ENCODE measurements at places on chromosomes 1 and 21.

DNA sequence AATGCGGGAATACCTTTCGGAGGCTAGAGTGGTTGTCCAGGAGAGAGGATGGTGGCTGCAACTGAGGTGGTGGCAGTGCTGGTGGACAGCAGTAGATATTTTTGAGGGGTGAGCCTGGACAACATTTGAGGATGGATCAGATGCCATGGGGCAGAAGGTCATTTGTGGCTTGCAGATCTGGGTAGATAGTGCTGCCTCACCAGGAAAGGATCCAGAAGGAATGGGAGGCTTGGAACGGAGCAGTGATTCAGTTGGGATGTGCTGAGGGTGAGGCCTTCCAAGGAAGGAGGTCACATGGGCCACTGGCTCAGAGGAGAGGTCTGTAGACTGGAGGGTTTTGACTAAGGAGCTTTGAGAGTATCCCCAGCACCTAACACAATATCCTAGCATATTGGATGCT lies 110.8 kb upstream of the KAZN start:
- DNase-seq, result no peak

DNA sequence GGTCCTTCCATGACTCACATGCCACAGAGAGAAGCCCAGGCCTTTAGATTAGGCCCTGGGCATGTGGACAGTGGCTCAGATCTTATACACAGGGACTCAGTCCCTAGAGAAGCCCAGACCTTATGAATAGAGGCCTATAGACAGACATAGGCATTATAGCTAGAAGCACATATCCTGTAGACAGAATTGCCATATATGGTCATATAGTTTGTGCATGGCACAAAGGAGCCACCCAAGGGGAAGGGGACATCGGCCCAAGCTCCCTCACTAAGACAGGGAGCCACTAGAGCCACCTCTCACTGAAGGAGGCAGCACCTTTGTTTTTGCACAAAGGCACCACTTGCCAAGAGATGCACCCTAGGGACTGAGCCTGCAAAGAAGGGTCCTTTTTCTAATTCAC lies 2.3 kb upstream of the EFNA3 start:
- no peak for DNase-seq

DNA sequence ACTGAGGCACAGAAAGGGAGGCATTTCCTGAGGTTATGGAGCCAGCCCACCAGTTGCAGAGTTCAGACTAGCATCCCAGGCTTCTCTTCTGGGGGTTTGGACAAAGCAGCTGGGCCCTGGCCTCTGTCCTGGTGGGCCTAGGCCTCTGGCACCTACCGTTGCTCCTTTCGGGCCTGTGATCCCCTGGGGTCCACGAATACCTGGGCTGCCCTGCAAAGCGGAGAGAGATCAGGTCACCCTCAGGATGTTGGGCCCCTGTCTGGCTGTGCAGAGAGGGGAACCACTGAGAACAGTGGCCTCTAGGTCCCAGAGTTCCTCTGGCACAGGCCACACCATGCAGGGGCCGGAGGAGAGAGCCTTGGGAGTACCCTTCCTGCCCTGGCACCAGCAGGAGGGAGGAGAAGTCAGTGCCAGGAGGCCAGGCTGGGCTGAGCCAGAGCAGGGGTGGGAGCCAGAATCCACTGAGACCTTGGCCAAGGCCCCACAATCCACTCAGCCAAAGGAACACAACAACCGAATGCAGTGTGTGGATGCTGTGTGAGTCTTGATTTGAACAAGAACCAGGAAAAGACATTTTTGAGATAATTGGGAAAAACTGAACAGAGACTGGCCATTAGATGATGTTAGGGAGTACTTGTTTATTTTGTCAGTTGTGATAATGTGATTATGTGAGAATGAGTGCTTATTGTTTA lies 8.9 kb downstream of the COL9A2 start:
- peak; percentile 39 for DNase-seq

GRCh38 chr1:167332503-167332902 lies 111.8 kb downstream of the POU2F1 start:
- DNase-seq, result no peak

GRCh38 chr1:86472767-86473166 lies 4.0 kb downstream of the CLCA1 start:
- no peak for DNase-seq

GRCh38 chr1:76480827-76481226 lies 386.5 kb upstream of the ST6GALNAC5 start:
- no peak for DNase-seq

DNA sequence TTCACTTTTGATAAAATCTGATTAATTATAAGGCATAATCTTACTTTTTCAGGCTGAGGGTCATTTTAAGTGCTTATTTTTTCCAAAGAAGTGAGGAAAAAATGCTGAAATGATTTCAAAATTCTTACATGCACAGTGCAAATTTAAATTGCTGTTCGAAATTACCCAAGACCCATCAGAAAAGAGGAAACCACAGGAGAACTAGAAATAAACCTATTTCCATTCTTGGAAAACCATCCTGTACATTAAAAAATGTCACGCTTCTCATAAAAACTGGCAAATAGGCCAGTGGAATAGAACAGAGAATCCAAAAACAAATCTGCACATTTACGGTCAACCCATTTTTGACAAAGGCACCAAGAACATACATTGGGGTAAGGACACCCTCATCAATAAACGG lies 414.9 kb downstream of the SMYD3 start:
- no peak for DNase-seq

DNA sequence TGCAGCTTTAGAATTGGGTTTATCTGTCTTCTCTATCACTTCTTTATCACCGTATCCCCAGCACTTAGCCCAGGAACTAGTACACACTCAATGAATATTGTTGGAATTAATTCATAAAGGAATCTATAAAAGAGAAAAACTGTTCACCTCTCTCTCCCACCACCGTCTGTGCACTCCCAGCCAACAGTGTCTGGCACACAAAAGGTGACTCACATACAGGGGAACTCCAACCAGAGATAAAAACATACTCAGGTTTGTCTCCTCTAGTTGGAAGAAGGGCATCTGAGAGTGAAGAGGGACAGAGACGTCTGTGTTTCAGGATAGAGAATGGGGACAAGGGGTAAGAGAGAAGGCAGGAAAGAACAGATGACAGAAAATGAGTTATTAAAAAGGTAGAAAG lies 10.0 kb downstream of the ITLN1 start:
- DNase-seq, result no peak

DNA sequence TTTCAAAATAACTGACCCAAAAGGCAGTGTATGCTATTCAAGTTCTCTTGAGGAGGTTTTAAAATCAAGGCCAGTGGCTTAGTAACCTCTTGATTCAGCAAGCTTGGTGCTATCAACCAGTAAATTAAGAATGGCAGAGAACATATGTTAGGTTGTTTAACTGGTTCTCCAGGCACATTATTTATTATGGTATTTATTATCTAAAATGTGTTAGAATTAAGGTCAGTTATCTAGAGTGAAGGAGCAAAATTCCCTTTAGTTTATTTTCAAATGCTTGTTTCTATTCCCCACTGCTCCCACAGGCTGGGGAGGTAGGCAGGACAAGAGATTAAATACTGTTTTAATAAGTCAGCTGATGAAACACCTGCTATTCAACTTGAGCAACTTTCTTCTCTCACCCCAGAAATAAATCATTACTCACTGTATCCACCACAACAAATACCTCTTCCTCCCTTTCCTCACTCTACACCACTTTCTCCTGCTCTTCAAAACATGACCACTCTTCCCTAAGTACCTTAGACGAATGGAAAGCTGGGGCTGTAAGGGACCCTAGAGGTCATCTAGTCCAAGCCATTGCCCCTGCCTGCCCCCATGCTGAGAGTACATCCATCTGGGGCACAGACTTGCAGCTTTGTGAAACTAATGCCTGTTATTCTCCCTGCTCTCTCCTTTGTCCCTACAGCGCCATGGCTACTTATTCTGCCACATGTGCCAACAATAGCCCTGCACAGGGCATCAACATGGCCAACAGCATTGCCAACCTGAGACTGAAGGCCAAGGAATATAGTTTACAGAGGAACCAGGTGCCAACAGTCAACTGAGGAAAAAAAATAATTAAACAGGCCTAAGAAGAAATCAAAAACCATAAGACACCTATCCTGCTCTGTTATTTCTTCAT lies 71.7 kb downstream of the PRRX1 start:
- DNase-seq, result no peak

Data from hippocampal formation (tissue), 2 donors.